Activated gamma-delta T cell (primary cell): ENCODE measurements at places on chromosomes 12 and 14.

- DNase-seq: no peak
Measured at GRCh38 chr12:81079280-81080076, 1.6 kb downstream of the ACSS3 start.

DNA sequence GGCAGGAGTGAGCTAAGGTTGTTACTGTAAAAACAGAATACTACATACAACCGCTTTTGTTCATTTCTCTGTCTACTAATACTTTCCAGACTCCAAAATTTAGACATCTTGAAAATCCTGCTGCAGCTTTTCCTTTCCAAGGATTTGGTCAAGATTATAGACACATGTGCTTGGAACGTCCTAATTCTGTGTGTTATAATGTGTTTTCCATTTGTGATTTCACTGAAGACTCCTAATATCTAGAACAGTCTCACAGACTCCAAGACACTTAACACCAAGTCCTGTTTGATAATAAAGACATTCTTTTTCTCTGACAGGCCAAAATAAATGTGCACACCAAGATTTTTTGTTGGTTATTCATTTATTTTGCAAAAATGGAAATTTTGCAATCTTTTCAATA, 41.8 kb upstream of the TMTC2 start:
- no peak for DNase-seq

DNA sequence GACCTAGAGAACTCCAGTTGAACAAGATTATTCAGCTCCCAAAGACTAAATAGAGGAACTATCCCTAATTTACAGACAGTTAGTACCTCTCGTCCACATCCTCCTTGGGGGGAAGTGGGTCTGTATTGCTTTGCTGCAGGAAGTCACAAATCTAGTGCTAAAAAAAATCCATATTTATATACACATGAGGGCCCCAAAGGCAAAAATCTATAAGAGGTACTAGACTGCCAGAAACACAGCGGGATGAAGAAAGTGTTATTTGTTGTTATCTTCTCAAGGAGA, 190.1 kb downstream of the TTC8 start:
- no peak for DNase-seq

GRCh38 chr14:54258382-54258781, 138.4 kb upstream of the CDKN3 start:
- DNase-seq: no peak

DNA sequence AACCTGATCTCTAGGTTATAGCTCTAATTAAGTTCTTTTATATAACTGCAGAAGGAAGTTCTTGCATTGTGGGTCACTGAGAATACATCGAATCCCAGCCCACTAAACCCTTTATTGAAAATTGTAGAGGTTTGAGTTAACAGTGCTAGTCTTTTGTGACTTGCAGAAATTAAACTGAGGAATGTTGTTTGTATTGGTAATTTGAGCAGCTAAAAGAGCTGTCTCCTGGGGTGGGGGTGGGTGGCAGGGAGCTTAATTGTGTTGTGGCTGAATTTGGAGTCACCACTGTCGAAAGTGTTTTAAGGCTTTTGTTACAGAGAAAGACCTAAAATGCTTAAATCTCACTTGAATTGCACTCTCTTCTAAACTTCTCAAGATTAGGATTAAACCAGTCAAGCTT, 3.2 kb upstream of the COX8C start:
- DNase-seq: no peak
